NCI-H526 treated with DMSO at 0.1 percent for 48 hours (cell line): ENCODE measurements at places on chromosomes 4 and X.

DNA sequence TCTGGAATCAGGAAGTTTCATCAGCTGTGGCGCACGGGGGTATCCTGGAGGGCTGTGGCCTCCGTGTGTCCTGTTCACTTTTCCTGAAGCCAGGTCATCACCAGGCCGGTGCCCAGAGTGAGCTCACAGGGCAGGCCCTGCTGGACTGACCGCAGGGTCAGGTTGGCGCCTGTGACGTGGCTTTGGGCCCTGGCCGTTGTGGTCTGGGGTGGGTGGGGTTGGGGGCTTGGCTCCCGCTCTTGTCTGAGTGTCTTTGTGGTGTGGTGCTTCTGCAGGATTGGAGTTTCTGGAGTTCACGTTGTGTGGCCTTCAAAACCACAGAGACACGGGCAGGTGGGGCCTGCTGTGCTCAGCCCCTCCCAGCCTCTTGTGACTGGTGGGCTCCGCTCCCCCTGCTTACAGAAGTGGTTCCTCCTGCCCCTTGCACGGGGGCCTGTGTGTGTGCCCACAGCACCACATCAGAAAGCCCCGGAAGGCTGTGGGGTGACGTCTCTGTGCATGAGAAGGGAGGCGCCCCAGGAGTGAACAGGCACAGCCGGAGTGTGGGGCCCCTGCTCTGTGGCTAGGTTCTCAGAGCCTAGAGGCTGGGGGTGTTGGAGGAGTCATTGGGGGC, 9.5 kb downstream of the RGS12 start:
- no peak for DNase-seq

DNA sequence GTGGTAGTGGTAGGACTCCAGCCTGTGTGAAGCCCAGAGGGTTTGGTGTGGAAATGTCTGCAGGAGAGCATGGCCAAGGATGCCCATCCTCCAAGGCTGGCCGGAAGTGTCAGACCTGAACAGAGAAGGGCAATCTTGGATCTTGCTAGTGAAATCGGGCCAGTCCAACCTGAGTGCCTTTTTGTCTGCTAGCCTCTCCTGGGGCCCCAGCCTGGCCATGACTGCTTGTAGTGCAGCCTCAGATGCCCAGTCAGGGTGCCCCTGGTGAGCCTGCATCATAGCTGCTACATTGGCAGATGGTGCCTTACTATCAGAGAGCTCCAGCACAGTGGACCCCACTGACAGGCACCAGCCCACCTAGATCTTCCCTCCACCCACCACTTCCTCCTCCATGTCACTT, 99.3 kb upstream of the PCDH18 start:
- DNase-seq, result no peak

- DNase-seq, result peak; percentile 13
Observed at GRCh38 chrX:19772096-19772821, 115.1 kb downstream of the SH3KBP1 start.

GRCh38 chrX:17527922-17528321, 152.9 kb downstream of the NHS start:
- no peak for DNase-seq

DNA sequence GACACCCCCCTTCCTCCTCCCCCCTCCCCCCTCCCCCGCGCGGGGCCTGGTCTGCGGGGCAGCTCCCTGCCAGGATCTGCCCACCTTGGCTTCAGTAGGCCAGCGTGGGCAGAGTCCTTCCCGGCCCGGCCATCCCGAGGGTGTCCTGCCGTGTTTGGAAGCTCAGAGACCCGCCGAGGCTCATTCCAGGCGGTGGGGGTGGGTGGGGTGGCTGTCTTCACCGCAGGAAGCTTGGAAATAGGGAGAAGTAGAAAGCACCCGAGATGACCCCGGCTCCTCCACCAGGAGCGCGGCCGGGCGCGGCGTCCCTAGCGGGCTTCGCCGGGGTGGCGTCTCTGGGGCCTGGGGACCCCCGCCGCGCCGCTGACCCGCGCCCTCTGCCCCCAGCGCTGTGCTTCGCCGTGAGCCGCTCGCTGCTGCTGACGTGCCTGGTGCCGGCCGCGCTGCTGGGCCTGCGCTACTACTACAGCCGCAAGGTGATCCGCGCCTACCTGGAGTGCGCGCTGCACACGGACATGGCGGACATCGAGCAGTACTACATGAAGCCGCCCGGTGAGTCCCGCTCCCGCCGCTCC, 1.6 kb downstream of the NAT8L start:
- no peak for DNase-seq

- no peak for DNase-seq
Observed at GRCh38 chrX:85859426-85859825, 187.9 kb downstream of the CHM start.

- no peak for DNase-seq
Observed at GRCh38 chrX:2343413-2343812, 157.4 kb downstream of the DHRSX start.

GRCh38 chr4:109389369-109390114, 44.1 kb upstream of the SEC24B start:
- DNase-seq, result no peak

DNA sequence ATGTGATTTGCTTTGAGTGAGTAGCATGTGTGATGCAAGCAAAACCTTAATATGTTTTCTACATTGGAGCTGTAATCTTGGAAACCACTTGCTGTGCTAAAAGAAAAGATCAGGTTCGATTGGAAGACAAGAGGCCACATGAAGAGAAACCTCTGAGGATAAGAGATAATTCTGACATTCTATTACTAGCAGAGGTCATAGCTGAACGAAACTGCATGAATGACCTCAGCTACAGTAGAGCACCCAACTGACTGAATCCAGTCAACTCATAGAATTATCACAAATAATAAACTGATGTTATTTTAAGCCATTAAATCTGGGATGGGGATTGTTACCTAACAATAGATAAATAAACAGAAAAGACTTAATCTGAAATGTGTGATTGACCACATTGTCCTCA, 147.1 kb downstream of the CAMK2D start:
- DNase-seq, result no peak

DNA sequence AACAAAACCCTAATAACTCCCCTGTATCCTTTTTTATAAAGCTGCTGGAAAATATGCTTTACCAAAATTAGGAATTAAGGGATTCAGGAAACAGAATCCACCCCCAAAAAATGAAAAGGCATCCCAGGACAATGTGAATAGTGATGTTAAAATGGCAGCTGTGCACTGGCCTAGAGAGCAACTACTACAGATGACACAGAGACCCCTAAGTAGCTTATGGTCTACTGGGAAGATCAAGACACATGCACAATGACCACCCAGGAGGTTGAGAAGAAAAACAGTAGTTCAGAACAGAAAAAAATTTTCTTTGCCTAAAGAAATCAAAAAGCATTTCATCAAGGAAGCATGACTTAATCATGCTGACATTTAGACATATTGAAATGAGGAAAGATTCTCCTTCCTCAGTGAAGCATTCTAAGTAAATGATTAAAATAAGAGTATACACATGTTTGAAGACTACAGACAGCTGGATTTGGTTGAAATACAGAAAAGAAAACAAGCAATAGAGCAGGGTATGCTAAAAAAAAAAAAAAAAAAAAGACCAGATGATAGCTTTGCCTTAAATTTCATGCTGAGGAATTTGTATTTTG, 117.3 kb downstream of the WDFY3 start:
- no peak for DNase-seq

DNA sequence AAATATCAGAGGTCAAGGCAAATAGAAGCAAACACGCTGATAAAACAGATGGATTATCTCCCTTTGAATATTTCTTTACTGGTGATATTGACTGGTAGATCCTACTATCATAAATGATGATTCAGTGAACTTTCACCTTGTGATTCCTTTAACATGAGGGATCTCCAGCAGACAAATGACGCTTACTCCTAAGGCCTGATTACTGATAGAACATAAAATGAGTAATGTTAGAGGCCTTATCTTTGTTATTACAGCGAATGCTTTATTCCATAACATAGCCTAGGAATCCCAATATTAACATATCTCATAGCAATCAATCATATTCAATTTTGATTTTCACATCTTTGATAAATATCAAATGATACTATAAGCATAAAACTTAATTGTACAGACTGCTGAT, 152.3 kb downstream of the SLC10A7 start:
- no peak for DNase-seq

DNA sequence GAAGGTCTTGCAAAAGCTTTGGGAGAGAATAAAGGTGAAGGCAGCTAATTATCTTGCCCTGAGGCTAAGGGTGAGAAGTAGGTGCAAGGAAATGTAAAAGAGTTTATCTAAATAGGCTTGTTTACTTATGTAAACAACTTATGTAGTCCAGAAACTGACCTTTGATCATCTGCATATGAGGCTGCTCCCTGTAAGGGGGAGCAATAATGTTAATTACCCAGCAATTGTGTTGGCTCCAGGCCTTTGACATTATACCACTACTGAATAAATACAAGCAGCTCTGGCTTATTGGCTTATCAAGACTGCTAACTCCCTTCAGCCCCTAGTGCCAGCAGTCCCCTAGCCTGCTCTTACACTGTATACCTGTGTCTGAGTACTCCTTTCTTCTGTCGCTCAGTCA, 303.7 kb upstream of the GNPDA2 start:
- no peak for DNase-seq

GRCh38 chrX:29447867-29448266, 767.5 kb upstream of the MAGEB2 start:
- DNase-seq, result no peak

DNA sequence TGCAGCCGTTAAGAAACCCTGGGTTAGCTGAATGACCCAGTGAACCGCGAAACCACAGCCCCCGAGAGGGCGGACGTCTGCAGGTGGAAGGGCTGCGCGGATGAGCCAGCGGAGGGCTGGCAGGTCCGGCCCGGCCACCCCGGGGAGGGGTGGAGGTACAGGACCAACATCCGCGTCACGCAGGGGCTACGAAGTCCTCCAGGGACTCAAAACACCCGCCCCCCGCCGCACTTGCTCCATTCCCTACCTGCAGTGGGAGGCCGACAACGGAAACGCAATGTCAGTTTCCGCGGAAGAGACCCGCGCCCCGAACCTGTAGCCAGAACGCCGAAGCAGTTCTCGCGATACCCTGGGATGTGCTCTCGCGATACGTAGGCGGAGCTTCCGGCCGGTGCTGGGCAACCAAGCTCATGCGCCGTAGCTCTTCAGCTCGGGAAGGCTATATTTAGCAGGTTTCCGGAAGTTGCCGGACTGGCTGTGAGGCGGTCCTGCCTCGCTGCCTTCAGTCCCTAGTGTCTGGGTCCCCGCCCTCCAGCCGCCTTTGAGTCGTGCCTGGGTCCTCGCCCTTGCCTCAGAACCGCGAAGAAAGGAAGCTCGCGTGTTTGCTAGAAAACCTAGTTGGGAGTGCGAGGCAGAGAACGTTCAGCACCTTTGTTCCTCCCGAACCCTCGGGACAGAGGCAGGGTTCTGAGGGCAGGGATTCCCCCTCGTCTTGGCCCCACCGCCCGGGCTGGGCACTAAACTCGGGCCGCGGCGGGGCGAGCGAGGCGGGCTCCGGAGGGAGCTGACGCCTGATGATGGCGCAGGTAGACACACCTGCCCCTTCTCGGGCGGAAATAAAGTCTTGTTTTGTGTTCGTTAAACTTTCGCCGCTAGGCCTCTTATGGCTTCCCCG, at the start of the genes OFD1 and TRAPPC2:
TSS of gene OFD1 (plus strand) at position 471 of the 895 bp plus-strand sequence. CDS start at position 795, 324 bp downstream.
TSS of gene TRAPPC2 (minus strand) at position 343 of the 895 bp plus-strand sequence. CDS start 14,657 bp downstream, outside the sequence.
- DNase-seq, result peak; percentile 95

- no peak for DNase-seq
Observed at GRCh38 chr4:61741327-61742096, 541.4 kb downstream of the ADGRL3 start.

GRCh38 chr4:147737623-147738022, 5.7 kb downstream of the ARHGAP10 start:
- DNase-seq, result no peak

DNA sequence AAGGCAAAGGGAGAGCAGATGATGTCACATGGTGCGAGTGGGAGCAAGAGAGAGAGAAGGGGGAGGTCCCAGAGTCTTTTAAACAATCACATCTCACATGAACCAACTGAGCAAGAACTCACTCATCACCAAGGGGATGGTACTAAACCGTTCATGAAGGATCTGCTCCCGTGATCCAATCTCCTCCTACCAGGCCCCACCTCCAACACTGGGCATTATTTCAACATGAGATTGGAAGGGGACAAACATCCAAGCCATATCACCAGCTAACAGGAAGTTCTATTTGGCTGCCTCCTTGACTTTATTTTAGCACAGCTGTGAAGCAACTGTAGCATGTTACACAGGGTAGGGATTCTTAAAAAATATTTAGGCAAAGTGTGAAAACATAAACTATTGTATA, 102.5 kb downstream of the DDIT4L start:
- DNase-seq, result no peak
